Activated T-helper 1 cell treated with anti-CD3 and anti-CD28 coated beads, Interleukin-12 subunit alpha, Interleukin-12 subunit beta, Interleukin-2, Interleukin-4 antibody, amounts not matched to agents 30 ng/mL and 10 ng/mL and 1 ng/mL, durations not matched to agents 14 hours and 24 hours and 36 hours (primary cell): ENCODE measurements at places on chromosomes 16 and 17. TPM values are rescaled to one million over a fixed set of nuclear protein-coding genes. Genes with fewer than 3 reads are reported as not detected.

SPN gene
- 191 and 196 TPM in 2 replicates for total RNA-seq

DNA sequence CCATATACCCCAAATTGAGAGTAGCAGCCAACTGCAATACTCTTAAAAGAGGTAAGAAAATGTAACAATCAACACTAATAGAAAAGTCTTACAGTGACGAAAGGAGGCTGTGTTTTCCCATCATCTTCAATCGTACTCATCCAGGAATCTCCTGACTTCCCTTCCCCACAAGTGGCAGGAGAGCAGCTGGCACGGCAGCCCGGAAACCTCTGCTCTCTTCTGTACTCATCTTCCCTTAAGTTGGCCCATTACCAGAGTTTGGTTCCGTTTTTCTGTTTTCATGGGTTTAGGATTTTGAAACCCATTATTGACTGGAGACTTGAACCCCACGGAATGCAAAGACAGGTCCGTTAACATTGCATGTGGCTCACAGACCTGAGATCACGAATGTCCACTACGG is 11.7 kb upstream of the CD300H start:
- no peak for DNase-seq

DNA sequence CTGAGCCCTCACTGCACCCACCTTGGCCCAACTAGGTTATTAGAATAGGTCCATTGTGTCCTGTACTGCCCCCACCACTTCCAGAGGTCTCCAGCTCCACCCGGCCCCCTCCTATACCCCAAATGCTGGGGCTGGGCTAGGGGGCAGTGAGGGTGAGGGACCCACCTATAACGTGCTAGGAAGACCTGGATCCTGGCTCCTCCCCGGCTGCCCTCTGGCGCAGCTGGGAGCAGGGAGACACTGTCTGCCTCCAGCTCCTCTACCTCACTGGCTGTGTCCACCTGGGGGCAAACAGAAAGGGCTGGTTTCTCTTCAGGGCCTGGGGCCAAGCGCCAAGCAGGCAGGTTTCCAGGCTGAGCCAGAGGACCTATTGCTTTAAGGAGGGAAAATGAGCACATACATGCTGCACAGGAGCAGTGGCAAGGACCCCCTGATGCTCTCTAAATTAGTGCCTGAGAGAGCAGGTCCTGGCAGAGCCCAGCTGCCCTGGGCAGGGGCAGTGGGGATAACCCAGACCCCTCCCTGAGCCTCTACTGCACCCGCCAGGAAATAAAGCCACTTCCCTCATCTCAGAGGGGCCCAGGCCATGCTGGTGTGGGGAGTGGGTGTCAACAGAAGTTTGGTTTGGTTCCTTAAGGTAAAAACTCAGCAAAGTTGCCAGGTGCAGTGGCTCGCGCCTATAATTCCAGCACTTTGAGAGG is 12.2 kb downstream of the TSPOAP1 start:
- DNase-seq = no peak

TBX2 gene
- not detected in 2 replicates for total RNA-seq

DNA sequence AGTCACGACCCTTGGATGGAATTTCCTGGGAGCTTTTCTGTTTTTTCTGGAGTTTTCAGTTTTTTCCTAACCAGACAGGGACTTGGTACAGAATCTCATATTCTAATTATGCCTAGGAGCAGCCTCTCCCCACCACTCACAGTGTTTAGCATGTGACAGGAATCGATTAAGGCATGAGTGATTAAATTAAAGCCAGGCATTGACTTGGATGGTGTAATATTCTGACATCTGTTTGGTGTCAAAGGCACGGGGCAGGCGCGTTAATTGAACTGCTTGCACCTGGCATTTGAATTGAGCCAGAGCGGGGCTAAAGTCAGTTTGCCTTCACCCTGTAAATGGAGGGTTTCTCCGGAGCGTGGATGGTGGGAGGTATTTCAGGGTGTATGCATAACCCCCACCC is 11.9 kb downstream of the MAPT start:
- no peak for DNase-seq

DNA sequence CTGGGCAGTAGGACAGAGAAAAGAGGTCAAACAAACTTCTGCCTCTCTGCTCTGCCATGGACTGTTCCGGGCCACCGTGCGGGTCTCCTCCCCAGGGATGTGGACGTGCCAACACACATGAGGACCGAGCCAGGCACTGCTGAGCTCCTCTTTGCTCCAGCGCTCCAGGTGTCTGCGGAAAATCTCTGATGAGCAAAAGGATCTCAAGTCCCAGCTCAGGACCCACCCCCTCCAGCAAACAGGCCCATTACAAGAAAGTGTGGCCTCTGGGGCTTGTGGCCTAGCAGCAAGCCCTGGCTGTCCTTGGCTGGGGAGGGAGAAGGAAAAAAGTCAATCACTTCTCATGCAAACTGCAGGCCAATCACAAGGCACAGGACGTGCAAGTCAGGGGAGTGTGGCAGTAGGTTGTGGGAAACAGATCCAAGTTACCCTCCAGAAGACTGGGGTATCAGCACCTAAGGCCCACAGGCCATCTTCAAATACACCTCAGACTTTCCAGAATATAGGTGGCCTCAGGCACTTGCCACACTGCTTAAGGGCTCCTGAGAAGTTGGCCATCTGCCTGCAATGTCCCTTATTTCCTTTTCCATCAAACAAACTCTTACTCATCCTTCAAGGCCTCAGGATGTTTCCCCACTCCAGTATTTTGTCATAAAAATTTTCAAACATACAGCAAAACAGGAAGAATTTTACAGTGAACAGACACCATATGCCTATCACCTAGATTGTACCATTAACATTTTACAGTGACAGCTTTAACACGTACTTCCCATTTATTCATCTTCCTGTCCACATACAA is 36.0 kb upstream of the SREBF1 start:
- no peak for DNase-seq

TMEM106A gene
- 18.2 and 19.1 TPM in 2 replicates for total RNA-seq

HELZ gene
- total RNA-seq = 65.8 and 70.4 TPM in 2 replicates

FSCN2 gene
- 0.52 and 0.64 TPM in 2 replicates for total RNA-seq

DNA sequence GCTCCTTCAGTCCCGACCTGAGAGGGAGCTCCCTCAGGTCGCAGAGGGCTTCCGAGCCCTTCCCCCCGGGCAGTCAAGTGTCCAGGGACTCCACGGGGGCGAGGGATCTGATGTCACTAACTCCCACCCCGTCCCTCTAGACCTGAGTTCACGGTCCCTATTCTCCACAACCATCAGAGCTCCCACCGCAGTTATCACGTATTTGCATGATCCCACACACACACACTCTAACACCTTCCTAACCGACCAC is 3.7 kb upstream of the PER1 start:
- DNase-seq = no peak

GRCh38 chr17:45841186-45841585 is 3.5 kb upstream of the SPPL2C start:
- DNase-seq = no peak

- DNase-seq = no peak
These were observed 38.1 kb downstream of the SHCBP1 start for GRCh38 chr16:46583036-46583435.

DNA sequence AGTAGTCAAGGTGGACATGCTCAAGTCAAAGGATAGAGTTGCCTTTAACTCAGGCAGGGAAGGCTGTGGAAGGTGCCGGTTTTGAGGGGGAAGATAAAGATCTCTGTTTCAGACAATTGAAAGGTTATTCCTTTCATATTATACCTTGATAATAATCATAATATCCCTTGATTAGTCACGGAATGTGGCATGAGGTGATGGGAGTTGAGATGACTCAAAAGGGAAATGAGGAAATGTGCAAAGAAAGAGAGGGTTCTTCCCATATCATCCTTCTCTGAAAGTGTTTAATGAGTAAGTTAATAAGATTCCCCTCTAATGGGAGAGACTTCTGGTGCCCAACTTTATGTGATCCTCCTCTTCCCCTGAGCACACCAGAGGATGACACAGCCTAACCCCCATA is 43.1 kb upstream of the HS3ST2 start:
- DNase-seq = no peak

GRCh38 chr16:53612003-53612402 is 91.7 kb downstream of the RPGRIP1L start:
- DNase-seq = no peak

TLCD1 gene
- total RNA-seq = 9.5 and 11.5 TPM in 2 replicates

FNDC8 gene
- not detected in 2 replicates for total RNA-seq

DNAAF1 gene
- not detected in 2 replicates for total RNA-seq

TNFRSF17 gene
- total RNA-seq = not detected in 2 replicates

GRCh38 chr17:7729816-7730215 is 12.3 kb downstream of the DNAH2 start:
- DNase-seq = no peak

DNA sequence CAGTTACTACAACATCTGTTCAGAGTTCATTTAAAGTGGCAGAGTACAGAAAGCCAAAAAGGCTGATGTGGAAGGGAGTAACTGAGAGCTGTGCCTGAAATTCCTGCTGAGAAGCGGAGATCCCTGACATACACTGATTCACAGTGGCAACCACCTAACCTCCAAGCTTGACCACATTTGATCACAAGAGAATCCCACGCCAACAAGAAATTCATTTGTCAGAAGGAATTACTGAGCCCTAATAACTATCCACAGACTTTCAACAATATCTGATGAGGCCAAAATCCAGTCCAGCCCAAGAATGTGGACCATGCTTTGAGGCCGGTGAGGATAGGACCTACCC is 168.5 kb upstream of the RPH3AL start:
- DNase-seq = no peak

SLC38A8 gene
- not detected in 2 replicates for total RNA-seq

DNA sequence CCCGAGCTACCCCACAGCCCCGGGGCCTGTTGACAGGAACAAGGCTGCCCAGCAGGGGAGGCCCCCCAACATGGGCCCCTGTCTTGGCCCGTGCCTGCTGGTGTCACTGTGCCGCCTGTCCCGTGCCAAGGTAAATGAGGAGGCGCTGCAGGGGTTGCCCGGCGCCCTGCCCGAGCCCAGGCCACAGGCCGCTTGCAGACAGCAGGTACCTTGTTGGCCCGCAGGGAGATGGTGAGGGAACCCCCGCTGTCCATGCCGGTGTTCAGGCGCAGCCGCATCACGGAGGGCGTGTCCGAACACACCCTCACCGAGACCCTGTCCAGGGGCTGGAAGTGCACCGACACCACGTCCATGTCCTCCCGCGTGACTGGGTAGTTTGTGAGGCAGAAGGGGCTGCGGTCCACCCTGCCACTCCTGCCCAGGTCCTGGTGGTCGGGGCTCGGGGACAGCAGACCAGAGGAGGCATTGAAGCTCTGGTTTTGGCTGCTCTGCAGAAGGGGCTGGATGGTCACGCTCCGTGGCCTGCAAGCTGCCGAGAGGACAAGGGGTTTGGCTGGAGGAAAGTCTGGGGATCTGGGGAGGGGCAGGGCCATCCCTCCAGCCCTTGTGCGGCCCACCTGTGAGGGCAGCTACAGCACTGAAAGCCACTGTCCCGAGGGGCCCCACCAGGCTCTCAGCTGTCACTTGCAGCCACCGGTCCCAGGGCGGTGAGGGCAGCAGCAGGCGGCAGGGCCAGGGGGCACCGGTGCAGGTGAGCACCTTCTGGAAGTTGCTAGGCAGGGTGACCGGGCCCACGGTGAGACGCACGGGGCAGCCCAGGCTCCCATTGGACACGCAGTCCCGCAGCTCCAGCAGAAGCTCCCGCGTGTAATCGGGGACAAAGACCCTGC is 5.6 kb downstream of the PGAP6 start:
- DNase-seq = no peak

DNA sequence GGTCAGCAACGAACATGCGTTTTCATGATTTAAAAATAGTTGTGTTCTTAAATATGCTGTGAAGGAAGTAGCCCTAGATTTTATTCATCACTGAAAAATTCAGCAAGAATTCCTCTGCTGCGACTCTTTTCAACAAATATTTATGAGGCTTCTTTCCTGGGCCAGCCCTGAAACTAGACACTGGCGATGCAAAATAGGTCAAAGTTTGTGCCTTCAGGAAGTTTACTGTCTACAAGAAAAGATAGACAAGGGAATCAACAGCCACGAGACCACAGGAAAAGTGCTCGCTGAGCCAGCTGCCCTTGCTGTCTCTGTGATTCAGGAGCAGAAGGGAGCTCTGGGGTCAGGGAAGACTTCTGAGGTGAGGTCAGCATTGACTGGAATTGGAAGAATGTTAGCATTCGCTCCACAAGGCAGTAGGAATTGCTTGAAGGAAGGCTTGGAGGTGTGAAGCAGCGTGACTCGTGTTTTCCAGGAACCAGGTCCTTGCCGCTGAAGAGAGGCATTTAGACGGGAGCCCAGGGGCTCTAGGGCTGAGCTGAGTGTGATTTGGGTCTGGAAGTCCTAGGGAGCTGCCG is 1.9 kb upstream of the RPL26 start:
- no peak for DNase-seq

ENGASE gene
- total RNA-seq = 46.1 and 46.6 TPM in 2 replicates

GRCh38 chr17:63423251-63423950 is 22.7 kb downstream of the CYB561 start:
- no peak for DNase-seq

FGF11 gene
- 5.3 and 6.4 TPM in 2 replicates for total RNA-seq

GRCh38 chr17:17752821-17753321 is 71.6 kb downstream of the RAI1 start:
- no peak for DNase-seq

DNA sequence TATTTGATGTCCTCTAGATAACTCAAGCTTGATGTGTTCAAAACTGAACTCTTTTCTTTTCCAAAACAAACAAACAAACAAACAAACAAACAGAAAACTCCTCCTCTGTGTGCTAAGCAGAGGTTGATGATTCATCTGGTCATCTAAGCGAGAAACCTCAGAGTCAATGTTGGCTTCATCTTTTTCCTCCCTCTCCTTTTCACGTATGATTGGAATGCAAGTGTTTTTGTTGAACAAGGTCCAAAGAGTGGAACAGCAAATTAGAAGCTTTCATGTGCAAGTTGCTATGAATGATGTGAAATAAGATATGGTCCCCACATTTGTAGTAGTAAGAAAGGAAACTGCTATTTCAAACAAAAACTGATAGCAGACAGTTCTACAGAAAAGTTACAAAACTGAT is 52.5 kb downstream of the TBX4 start:
- DNase-seq = no peak

GRCh38 chr17:27990100-27990499 is 52.4 kb upstream of the NLK start:
- DNase-seq = no peak

GRCh38 chr16:72940886-72941285 is 107.0 kb downstream of the ZFHX3 start:
- no peak for DNase-seq

GRCh38 chr16:15450624-15451023 is 16.2 kb downstream of the BMERB1 start:
- DNase-seq = no peak

DNA sequence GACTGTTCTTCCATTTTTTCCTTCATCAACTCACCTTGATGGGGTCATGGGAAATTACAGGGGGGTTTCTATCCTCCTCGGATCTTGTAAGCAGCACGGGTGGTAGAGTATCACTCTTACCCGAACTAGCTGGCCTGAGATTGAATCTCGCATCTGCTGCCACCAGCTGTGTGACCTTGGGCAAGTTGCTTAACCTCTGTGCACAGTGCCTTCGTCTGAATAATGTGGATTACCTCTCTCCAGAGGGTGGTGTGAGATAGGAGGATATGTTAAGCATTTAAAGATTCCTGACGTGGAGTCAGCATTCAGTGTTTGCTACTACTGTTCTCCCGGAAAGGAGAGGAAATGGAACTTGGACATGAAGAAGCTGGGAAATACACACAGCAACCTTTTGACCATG is 24.4 kb downstream of the LASP1 start:
- no peak for DNase-seq

PRR11 gene
- 29.4 and 32.7 TPM in 2 replicates for total RNA-seq

GRCh38 chr16:5763176-5763575 is 665.6 kb upstream of the EEF2KMT start:
- no peak for DNase-seq

GLP2R gene
- not detected in 2 replicates for total RNA-seq

ZNF423 gene
- total RNA-seq = not detected in 2 replicates
